Karpas-422 (cell line): ENCODE measurements at places on chromosomes 3 and 15. TPM values are rescaled to one million over a fixed set of nuclear protein-coding genes. Genes with fewer than 3 reads are reported as not detected.

LRRC2 gene
- not detected in 2 replicates for total RNA-seq

SEMA6D gene
- not detected in 2 replicates for total RNA-seq

PLOD2 gene
- not detected in 2 replicates for total RNA-seq

- peak; percentile 89 for DNase-seq
Observed at GRCh38 chr15:61834076-61834697, 226.1 kb downstream of the VPS13C start.

- no peak for DNase-seq
Observed at GRCh38 chr15:89196994-89197393, 24.4 kb downstream of the RLBP1 start.

TM4SF18 gene
- total RNA-seq: not detected in 2 replicates

ITIH4 gene
- 11.1 and 14.3 TPM in 2 replicates for total RNA-seq

SYNPR gene
- not detected in 2 replicates for total RNA-seq

DNA sequence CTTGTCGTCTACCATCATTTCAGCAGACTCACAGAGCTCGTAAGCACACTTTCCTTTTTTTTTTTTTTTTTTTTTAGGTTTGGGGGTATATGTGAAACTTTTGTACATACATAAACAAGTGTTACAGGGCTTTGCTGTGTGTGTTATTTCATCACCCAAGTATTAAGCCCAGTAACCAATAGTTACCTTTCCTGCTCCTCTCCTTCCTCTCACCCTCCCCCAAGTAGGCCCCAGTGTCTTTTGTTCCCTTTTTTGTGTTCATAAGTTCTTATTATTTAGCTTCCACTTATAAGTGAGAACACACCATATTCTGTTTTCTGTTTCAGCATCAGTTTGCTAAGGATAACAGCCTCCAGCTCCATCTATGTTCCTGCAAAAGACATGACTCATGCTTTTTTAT lies 746.8 kb downstream of the GRM7 start:
- DNase-seq: no peak

CCK gene
- total RNA-seq: not detected in 2 replicates

- DNase-seq: no peak
Observed at GRCh38 chr3:7062714-7063113, 201.8 kb downstream of the GRM7 start.

KLF15 gene
- total RNA-seq: not detected in 2 replicates

- no peak for DNase-seq
Observed at GRCh38 chr3:12791430-12791829, 5.0 kb upstream of the CAND2 start.

- no peak for DNase-seq
Observed at GRCh38 chr3:134628884-134629283, 21.9 kb downstream of the KY start.

DNA sequence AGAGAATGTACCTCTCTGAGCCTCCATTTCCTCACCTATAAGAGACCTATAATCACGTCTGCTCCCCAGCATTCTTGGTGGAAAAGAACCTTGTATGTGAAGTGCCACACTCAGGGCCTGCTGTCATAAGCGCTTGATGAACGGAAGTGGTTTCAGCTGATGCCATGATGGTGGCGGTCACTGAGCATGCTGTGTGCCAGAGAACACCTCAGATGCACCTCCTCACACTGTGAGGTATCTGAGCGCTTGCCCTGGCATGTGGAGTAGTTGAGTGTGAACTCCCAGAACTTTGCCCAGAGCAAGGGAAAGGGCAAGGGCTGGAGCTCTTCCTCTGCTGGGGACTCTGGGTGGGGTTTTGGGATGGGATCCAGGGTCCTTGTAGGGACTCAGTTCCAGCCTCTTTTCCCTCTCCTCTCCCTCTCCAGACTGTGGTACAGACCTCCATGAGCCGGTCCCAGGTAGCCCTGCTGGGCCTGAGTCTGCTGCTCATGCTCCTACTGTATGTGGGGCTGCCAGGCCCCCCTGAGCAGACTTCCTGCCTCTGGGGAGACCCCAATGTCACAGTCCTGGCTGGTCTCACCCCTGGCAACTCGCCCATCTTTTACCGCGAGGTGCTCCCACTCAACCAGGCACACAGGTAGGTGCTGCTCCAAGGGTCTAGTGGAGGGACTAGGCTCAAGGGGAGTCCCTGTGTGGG lies 2.7 kb downstream of the ABHD14A start:
- no peak for DNase-seq

CP gene
- not detected in 2 replicates for total RNA-seq

DNA sequence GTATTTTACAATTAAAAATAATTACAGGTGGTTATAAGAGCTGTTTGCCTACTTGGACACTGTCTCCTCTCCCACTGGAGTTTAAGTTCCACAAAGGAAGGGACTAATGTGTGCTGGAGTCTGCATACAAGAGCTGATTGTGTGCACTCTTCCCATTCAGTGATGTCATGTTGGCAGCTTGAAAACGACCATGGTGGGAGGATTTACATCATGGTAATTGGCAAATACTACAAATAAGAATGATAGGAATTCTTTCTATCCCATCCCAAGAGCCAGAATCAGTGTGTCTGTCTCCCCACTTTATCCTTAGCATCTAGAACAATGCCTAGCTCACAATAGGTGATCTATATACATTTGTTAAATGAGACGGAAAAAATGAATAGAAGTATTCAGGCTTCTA lies 14.1 kb downstream of the ITGA11 start:
- no peak for DNase-seq

DNA sequence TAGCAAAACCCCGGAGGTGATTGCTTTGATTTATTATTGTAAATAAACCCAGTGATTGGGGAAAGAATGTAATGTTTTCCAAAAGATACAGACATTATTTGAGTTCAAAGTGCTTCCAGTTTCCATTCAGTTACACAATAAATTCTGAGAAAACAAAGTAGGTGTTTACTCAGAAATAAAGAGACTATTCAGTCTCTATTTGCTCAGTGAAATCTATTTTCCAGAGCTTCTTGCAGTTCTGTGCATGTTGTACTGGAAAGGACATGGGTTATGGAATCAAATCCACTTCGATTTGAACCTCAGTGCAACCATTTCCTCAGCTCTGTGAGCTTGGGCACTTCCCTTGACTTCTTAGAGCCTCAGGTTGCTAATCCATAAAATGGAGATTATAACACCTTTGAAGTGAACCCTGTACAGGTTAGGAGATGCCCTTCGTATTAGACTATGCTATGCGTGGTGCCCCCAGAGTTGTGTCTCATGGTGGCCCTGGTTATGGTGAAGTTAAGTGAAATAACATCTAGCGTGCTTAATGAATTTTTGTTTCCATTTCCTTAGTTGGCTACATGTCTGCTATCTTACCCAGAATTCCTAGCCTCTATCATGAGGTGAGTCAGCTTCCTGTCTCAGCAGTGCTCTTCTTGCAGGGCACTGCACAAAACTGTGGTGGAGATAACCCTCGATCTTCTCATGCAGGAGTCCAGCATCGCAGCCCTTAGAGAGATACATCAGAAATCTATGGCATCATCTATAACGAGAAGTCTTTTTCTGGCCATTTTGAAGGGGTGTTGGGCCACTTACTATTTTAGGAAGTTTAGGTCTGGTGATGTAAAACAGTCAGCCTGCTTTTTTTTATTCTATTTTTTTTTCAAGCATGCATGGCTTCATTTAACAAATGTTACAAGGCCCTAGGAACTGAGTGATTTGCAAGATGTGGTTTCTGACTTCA lies 97.7 kb downstream of the RPL39L start:
- DNase-seq: peak; percentile 93
